Calu3 (cell line): ENCODE measurements at places on chromosomes 12 and 14. TPM values are rescaled to one million over a fixed set of nuclear protein-coding genes. Genes with fewer than 3 reads are reported as not detected.

- H3K4me3 ChIP-seq: no peak overlapping the region
- no peak for DNase-seq
- no peaks in the 10 kb centered on the region for H3K27me3 ChIP-seq
- H3K36me3 ChIP-seq: peaks cover 6% of the 10 kb centered on the region
- no peaks in the 10 kb centered on the region for H3K4me1 ChIP-seq
- H3K27ac ChIP-seq: no peak overlapping the region
Measured at GRCh38 chr12:111635524-111635923, 36.4 kb upstream of the ATXN2 start.

Gene METTL25
- total RNA-seq: 6.7 and 7.2 TPM in 2 replicates

DNA sequence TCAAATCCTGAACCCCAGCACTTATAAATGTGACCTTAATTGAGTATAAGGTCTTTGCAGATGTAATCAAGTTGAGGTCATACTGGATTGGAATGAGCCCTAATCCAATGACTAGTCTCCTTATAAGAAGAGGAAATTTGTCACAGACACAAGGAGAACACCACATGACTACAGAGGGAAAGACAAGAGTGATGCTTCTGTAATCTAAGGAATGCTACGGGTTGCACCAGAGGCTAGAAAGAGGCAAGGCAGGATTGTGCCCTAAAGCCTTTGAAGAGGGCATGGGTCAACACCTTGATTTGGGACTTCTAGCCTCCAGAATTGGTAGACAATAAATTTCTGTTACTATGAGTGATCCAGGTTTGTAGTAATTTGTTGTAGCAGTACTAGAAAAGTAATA lies 135.0 kb downstream of the FOXG1 start:
- no peaks in the 10 kb centered on the region for H3K27me3 ChIP-seq
- DNase-seq: no peak
- H3K4me1 ChIP-seq: no peaks in the 10 kb centered on the region
- H3K4me3 ChIP-seq: no peak overlapping the region
- no peaks in the 10 kb centered on the region for H3K36me3 ChIP-seq

Gene CCDC177
- not detected in 2 replicates for total RNA-seq

Gene CINP
- total RNA-seq: 38.3 and 39.7 TPM in 2 replicates

- peak; percentile 77 for DNase-seq
- no peak overlapping the region for H3K4me3 ChIP-seq
- no peaks in the 10 kb centered on the region for H3K4me1 ChIP-seq
- no peaks in the 10 kb centered on the region for H3K36me3 ChIP-seq
- H3K27ac ChIP-seq: peak overlapping the region; percentile 69
- H3K27me3 ChIP-seq: no peaks in the 10 kb centered on the region
Measured at GRCh38 chr12:91406920-91407341, 224.3 kb upstream of the DCN start.

DNA sequence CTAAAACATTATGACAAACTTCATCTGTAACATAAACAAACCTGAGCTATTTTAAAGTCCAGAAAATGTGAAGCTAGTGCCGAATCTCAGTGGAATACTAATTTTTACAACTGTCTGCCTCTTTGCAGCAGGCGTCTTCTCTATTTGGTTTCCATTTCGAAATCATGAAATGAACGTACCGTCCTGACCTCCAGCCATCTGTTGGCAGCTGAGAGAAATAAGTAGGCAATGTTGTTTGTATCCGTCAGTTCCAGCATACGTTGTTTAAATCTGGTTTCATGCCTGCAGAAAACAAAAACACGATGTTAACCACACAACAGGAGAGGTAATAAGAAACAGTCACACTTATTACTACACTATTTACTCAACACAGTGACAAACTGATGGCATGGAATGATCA lies 54.3 kb upstream of the KCNJ8 start:
- H3K27ac ChIP-seq: no peak overlapping the region
- H3K4me1 ChIP-seq: no peaks in the 10 kb centered on the region
- no peaks in the 10 kb centered on the region for H3K36me3 ChIP-seq
- DNase-seq: no peak

- no peak for DNase-seq
- H3K4me1 ChIP-seq: no peaks in the 10 kb centered on the region
- no peak overlapping the region for H3K4me3 ChIP-seq
- peaks cover 8% of the 10 kb centered on the region for H3K27me3 ChIP-seq
Measured at GRCh38 chr14:98754343-98755020, 517.5 kb downstream of the BCL11B start.

GRCh38 chr14:72826039-72826438 lies 67.9 kb downstream of the DPF3 start:
- H3K36me3 ChIP-seq: no peaks in the 10 kb centered on the region
- H3K4me1 ChIP-seq: no peaks in the 10 kb centered on the region
- no peak overlapping the region for H3K27ac ChIP-seq

Gene ATF7IP
- total RNA-seq: 72.7 and 89.0 TPM in 2 replicates

DNA sequence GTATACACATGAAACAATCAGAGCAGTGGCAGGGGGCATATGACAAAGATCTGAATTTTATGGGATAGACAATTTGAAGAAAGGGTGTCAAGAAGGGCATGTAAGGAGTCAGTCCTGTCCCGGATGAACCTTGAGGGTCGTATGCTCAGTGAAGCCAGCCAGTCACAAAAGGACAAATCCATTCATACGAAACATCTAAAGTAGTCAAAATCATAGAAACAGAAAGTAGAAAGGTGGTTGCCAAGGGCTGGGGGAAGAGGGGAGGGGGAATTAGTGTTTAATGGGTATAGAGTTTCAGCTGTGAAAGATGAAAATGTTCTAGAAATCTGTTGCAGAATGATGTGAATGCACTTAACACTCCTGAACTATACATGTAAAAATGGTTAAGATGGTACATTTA lies 157.5 kb downstream of the TGFB3 start:
- H3K27ac ChIP-seq: no peak overlapping the region
- no peak for DNase-seq
- no peaks in the 10 kb centered on the region for H3K27me3 ChIP-seq
- H3K4me3 ChIP-seq: no peak overlapping the region
- H3K36me3 ChIP-seq: peaks cover 4% of the 10 kb centered on the region

Gene SERPINA10
- not detected in 2 replicates for total RNA-seq

Gene MEG3
- not detected in 2 replicates for total RNA-seq

GRCh38 chr12:1915082-1915968 lies 3.1 kb downstream of the CACNA2D4 start:
- H3K36me3 ChIP-seq: no peaks in the 10 kb centered on the region
- H3K4me1 ChIP-seq: no peaks in the 10 kb centered on the region
- H3K4me3 ChIP-seq: no peak overlapping the region

Gene CNTN1
- total RNA-seq: not detected in 2 replicates

GRCh38 chr14:91889477-91890211 lies 22.3 kb upstream of the TC2N start:
- no peaks in the 10 kb centered on the region for H3K27me3 ChIP-seq
- DNase-seq: no peak

Gene CLEC4D
- not detected in 2 replicates for total RNA-seq

Gene AICDA
- not detected in 2 replicates for total RNA-seq

Gene GDF3
- not detected in 2 replicates for total RNA-seq

Gene HOXC12
- total RNA-seq: not detected in 2 replicates

DNA sequence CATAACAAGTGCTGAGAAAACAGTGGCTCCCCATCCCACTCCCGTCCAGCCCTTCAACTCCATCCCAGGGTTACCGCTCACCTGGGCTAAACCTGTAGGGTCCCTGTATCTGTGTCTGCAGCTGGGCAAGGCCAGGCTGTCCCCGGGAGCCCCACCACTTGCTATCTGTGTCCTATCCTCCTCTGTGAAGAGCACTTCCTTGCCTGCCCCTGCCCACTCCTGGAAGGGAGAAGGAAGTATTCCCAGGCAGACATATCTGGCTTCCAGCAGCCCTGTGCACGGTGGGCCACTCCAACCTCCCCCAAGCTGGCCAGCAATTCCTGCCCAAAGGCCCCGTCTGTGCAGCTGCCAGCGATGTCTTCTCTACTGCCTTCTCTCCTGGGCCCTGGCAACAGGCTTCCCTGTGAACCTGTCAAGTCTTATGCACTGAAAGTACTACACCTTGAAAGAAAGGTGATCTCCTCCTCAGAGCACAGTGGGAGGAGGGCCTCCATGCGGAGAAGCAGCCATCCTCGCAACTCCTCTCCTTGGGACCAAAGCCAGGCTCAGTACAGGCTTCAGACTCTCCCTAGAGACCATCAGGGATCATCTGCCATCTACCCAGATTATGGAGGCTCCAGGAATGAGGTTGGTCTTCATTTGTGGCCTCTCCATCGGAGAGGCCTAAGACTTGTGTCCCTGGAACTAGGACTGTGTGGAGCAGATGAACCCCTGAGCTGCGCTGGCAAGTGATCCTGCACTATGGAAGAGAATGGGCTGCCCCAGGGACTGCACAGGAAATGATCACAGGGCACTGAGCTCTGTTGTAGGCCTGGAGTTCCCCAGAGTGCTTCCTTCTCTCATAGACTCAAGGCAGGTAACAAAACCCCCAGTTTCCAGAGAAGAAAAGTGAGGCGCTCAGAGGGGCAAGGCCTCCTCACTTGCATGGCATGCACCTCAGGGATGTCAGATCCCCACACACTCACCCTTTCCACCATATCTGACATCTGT lies 663.6 kb downstream of the BCL11B start:
- no peak for DNase-seq
- H3K4me3 ChIP-seq: no peak overlapping the region
- H3K36me3 ChIP-seq: no peaks in the 10 kb centered on the region
- no peak overlapping the region for H3K27ac ChIP-seq
- H3K4me1 ChIP-seq: no peaks in the 10 kb centered on the region

- H3K36me3 ChIP-seq: peaks cover 57% of the 10 kb centered on the region
- no peaks in the 10 kb centered on the region for H3K27me3 ChIP-seq
- no peak for DNase-seq
- peak overlapping the region; percentile 77 for H3K4me3 ChIP-seq
- H3K4me1 ChIP-seq: peaks cover 29% of the 10 kb centered on the region
Measured at GRCh38 chr12:103955811-103956508, 9.7 kb upstream of the TDG start.

Gene MBIP
- total RNA-seq: 18.4 and 20.0 TPM in 2 replicates

GRCh38 chr12:68622250-68622649 lies 11.6 kb downstream of the RAP1B start:
- H3K27ac ChIP-seq: no peak overlapping the region
- peaks cover 36% of the 10 kb centered on the region for H3K4me1 ChIP-seq
- H3K27me3 ChIP-seq: no peaks in the 10 kb centered on the region
- DNase-seq: no peak

GRCh38 chr12:42564996-42565395 lies 24.6 kb downstream of the PRICKLE1 start:
- H3K27me3 ChIP-seq: no peaks in the 10 kb centered on the region
- H3K27ac ChIP-seq: no peak overlapping the region
- DNase-seq: no peak
- H3K4me1 ChIP-seq: peaks cover 8% of the 10 kb centered on the region
- no peaks in the 10 kb centered on the region for H3K36me3 ChIP-seq

Gene ADAM21
- total RNA-seq: 0.17 and 0.22 TPM in 2 replicates

GRCh38 chr14:57533214-57533613 lies 39.6 kb upstream of the CCDC198 start:
- no peaks in the 10 kb centered on the region for H3K4me1 ChIP-seq
- no peak overlapping the region for H3K4me3 ChIP-seq
- H3K27me3 ChIP-seq: no peaks in the 10 kb centered on the region
- H3K36me3 ChIP-seq: no peaks in the 10 kb centered on the region

- H3K36me3 ChIP-seq: peaks cover 11% of the 10 kb centered on the region
- peak within 1 kb of the TSS; percentile 88 for H3K4me3 ChIP-seq
- H3K27me3 ChIP-seq: no peaks in the 10 kb centered on the region
- peaks cover 16% of the 10 kb centered on the region for H3K4me1 ChIP-seq
- peak within 1 kb of the TSS; percentile 71 for H3K27ac ChIP-seq
Measured at GRCh38 chr12:26195250-26195640, at the start of gene SSPN. TSS of gene SSPN (plus strand) at chr12:26195573. CDS start at chr12:26195673, 100 bp downstream.

Gene KRT73
- total RNA-seq: not detected in 2 replicates

- H3K4me3 ChIP-seq: no peak overlapping the region
- H3K4me1 ChIP-seq: no peaks in the 10 kb centered on the region
- DNase-seq: no peak
- H3K27me3 ChIP-seq: peaks cover 3% of the 10 kb centered on the region
Measured at GRCh38 chr12:2264651-2265232, 212.0 kb downstream of the CACNA1C start.

DNA sequence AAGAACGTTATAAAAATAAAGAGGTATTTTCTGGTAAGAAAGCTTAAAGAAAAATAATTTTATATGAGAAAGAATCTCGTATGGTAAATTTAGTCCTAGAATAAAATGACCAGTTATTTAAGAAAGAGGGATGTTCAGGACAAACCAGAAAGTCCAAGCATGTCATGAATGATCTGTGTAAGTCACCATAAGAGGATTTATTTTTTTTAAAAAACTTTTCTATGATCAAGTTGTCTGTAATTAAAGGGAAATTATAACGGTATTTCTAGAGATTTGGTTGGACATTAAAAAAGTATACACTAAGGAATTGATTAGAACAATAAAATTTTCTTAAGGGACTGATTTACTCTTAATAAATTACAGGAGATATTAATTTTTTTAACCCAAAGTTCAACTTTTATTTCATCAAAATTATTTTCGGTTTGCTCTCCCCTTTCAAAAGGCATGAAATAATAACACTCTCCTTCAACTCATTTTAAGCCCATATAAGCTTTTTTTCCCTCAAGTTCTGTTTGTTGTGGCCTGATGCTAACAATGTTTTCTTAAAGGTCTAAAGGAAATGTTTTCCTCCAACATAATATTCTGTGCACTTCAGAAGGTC lies 49.9 kb upstream of the CPSF6 start:
- H3K36me3 ChIP-seq: no peaks in the 10 kb centered on the region
- H3K27ac ChIP-seq: no peak overlapping the region
- no peak overlapping the region for H3K4me3 ChIP-seq
- DNase-seq: no peak

DNA sequence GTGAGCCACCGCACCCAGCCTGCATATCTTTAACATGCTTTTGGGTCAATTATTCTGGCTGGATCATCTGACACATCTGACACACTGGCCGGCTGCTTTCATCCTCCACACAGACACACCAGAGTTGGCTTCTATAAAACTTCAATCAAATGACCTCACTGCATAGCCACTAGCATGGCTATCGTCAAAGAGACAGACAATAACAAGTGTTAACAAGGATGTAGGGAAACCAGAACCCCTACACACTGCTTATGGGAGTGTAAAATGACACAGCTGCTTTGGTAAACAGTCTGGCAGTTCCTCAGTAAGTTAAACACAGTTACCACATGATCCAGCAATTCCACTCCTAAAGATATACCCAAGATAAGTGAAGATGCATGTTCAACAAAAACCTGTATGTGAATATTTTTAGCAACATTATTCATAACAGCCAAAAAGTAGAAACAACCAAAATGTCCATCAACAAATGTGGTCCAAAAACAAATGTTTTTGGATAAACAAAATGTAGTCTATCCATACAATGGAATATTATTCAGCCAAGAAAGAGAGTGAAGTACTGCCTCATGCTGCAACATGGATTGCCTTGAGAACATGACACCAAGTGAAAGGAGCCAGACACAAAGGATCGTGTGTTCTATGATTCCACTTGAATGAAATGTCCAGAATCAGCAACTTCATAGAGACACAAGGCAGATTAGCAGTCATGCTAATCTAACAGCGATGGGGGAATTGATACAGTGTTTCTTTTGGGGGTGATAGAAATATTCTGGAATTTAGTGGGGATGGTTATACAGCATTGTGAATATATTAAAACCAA lies 10.1 kb downstream of the KDM2B start:
- no peaks in the 10 kb centered on the region for H3K36me3 ChIP-seq
- H3K27ac ChIP-seq: no peak overlapping the region
- no peak for DNase-seq
- H3K4me3 ChIP-seq: no peak overlapping the region
- H3K4me1 ChIP-seq: no peaks in the 10 kb centered on the region
- H3K27me3 ChIP-seq: peaks cover 48% of the 10 kb centered on the region

- no peak overlapping the region for H3K27ac ChIP-seq
- H3K4me1 ChIP-seq: no peaks in the 10 kb centered on the region
- DNase-seq: no peak
- H3K36me3 ChIP-seq: no peaks in the 10 kb centered on the region
- H3K4me3 ChIP-seq: no peak overlapping the region
Measured at GRCh38 chr12:118777504-118777903, 203.8 kb upstream of the SRRM4 start.
